ENCODE measurements at places on chromosomes 3 and 15.
A peak's percentile ranks its signal among the peaks of the same experiment; 100 is the strongest.

- no peak for DNase-seq
Observed at GRCh38 chr3:99256788-99257187, 355.3 kb upstream of the DCBLD2 start.

- no peak for DNase-seq
Observed at GRCh38 chr15:80951941-80952340, 37.7 kb downstream of the MESD start.

GRCh38 chr15:36347272-36347858 lies 232.1 kb upstream of the CDIN1 start:
- DNase-seq, result no peak

- DNase-seq, result no peak
Observed at GRCh38 chr3:62057339-62058047, 315.9 kb downstream of the FEZF2 start.

GRCh38 chr3:1092061-1092460 lies 763 bp upstream of the CNTN6 start:
- DNase-seq, result no peak

DNA sequence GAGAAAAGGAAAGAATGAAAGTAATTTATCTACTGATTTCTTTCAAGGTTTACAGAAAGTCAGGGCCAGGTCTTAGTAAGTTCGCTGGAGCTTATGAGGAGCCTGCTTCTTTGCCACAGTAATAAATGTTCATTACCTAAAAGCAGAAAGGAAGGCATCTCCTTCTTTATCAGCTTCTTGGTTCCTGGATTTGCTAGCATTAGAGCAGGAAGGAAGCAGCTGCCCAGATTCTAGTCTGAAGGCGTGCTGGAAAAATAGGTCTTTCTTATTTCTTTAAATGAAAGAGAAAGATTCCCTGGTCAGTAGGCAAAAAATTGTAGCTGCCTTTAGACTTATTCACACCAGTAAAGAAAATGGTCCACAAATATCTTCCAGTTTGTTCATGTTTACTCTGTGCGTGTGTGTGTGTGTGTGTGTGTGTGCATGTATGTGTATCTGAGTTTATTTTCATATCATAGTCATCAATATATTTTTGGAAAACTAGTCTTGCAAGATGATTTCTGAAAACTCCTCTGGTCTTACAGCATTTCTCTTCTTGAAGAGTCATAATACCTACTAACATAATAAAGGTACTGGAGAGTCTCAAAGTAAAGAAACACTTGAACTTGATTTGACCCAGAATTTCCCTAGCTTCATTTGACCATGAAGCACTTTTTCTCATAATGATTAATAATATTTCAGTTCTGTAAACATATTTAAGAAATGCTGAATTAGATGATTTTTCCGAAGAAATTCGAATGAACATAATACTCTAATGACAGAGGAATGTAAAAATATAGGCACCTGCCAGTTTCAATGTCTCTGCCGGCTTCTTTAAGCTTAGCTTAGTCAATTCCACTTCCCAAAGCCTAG lies 255.3 kb upstream of the ZPLD1 start:
- DNase-seq, result no peak

DNA sequence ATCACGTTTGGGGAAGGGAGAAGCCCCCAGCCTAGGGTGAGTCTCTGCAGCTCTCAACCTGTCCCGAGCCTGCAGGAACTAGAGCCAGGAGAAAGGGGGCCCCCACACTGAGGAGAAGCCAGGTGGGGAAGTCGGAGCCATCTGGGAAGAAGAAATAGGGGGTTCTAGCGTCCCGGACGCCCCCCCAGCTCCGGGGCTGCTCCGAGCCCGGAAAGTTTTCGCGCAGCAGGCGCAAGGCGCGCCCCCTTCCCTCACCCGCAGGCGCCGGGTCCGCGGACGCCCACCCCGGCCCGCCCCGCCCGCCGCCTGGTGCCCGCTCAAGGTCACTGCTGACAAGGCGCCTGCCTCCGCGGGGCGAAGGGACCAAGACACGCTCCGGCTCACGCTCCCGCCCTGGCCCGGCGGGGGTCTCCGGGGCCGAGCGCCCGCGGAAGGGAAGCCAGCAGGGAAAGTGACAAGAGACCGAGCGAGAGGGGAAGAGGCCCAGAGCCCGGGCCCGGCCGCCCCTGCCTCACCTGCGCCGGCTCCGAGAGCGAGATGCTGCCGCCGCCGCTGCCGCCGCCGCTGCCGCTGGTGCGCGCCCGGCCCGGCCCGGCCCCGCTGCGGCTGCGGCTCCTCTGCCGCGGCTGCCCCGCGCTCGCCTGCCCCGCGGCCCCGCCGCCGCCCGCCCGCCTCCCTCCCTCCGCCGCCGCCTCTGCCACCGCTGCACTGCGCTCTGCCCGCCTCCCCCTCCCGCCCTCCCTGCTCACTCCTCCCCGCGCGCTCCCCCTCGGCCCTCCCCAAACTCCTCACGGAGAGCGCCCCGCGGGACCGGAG lies 108.4 kb upstream of the SLC6A11 start:
- peak; percentile 59 for DNase-seq

DNA sequence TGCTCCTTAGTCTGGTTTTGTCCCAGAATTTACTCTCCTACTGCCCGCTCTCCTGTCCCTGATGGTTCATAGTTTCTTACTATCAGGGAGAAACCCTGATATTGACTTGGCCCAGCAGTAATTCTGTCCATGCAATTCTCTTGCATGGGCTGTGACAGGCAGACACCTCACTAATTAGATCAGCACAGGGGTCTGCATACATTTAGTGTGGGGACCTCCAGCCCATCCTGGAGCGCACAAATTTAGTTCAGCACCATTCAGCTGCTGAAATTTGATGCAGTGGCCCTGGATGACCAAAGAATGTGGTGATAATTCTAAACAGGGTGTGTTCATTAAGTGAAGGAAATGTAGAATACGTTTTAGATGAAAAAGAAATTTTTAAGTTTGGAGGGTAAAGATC lies 555.5 kb upstream of the TBL1XR1 start:
- DNase-seq, result no peak

DNA sequence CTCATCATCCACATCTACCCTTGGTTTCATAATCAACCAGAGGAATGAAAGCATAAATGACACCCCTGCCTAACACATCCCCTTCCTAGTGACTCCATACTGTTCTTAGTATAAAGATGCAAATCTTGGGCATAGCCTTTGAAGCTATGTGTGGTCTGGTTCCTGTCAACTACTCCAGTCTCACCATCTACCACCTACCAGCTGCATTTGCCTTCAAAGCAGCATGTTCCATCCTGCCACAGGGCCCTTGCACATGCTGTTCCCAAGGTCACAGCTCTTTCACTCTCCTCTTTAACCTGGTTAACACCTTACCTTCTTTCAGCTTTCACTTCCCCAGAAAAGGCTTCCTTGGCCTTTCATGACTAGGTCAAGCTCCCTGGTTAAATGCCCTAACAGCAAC lies 62.3 kb upstream of the ARHGEF3 start:
- no peak for DNase-seq

- DNase-seq, result no peak
Observed at GRCh38 chr3:31361371-31362273, 171.1 kb upstream of the STT3B start.

DNA sequence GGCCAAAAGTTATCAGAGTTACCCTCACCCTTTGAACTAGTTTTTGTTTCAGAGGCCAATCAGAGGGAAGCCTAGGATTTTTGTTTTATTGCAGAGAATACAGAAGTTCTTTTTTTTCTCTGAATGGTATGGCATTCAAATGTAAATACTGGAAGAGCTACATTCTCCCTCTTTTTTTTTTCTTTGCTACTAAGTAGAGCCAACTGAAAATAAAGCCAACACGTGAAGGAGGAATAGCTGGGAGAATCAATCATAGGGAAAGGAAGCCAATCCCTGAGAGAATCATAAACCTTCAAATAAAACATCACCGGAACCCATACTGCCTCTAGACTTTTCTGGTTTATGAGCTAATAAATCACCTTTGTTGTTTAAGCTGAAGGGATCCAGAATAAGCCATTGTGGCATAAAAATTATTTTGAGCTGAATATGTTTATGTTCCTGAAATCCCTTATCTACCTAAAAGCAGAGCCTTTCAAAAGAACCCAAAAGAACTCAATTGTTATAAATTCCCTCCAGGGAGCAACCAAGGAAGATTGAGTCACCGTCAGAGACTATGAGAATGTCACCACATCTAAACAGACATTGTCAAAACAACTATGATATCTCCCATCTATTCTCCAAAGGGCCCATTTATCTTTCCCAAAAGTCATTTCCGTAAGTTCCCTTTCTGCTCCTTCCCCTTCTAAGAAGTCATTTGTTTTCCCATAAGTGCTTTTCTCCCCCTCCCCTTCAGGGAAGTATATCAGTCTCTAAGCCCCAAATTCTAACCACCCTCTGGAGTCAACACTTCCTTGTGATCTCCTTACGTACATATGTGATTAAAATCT lies 3.8 kb upstream of the ZNF280D start:
- no peak for DNase-seq

DNA sequence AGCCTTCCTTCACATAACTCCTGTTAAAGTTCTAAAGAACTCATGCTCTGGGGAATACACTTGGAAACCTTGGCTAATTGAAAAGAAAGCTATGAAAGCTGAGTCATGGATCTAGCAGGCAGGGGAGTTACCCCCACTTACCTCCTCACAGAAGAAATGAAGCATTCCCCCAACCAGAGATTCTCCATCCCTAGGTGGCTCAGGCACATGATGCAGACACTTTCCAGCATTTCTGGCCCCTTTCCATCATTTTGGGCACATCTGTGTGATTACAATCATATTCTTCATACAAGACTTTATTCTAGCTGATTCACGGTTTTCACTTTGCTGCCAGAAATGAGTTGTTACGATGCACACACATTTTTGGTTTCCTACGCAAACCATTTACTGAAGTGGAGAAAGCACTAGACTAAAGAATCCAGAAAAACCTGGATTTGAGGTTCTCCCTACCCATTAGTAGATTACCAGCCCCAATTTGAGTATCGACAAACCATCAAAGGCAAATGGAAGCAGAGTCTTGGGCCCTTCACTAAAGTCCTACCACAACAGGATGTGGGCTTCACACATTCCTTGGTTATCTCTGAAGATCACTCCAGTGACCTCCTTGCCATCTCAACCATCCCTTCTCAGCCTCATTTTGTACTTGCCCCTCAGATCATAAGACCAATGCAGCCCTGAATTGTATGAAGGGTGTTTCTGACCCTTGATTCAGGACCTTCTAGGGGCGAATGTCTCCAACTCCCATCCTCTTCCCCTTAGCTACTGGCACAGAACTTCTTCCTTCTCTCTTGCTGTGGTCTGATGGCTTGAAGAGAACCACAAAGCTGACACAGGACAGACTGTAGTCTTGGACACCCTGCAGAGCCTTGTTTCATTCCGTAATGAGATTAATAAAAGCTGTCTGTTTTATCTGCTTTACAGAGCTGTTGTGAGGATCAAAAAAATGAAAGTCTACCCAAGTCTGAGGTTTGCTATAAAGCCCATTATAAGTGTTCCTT lies 42.5 kb upstream of the SNRK start:
- no peak for DNase-seq

DNA sequence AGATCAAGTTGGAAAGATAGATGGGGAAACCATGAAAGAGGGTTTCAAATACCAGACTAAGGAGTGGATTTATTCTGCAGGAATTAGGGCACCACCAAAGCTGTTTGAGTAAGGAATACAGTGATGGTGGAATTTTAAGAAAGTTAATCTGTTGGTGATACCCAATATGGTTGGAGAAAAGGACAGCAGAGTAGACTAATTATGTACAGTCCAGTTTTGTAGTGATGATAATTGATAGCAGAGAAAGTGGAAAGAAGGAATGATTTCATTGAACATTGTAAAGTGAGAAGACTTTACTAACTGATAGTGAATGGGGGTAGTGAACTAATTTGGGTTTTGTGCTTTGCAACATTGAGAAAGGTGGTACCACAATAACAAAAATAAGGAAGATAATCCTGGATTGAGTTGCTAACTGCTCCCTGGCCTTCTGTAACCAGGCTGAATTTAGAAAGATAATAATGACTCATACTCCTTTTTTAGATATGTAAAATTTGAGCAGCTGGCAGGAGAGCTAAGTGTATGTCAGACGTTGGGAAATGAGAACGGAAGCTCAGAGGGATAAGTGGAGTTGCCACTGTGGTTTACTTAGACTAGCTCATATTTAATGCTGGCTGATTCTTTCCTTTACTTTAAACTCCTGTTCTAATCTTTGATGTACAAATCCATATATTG lies 16.9 kb downstream of the TCAIM start:
- peak; percentile 22 for DNase-seq

DNA sequence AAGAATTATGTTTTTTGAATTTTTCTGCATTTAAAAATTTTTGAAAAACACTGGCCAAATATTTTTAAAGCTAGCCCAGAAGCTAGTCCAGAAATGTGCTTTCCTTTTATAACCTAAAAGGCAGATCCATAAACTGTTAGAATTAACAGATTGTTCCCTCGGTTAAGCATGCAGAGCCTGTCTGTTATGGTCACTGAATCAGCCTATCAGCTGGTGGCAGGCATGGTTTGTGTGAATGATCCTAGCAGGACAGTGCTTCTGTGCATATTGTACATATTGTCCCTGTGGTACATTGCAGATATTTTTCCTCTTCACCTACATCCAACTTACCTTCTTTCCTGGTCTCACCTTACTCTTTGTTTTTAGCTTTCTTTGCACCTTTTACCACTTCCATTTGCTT lies 53.3 kb downstream of the RARB start:
- no peak for DNase-seq

DNA sequence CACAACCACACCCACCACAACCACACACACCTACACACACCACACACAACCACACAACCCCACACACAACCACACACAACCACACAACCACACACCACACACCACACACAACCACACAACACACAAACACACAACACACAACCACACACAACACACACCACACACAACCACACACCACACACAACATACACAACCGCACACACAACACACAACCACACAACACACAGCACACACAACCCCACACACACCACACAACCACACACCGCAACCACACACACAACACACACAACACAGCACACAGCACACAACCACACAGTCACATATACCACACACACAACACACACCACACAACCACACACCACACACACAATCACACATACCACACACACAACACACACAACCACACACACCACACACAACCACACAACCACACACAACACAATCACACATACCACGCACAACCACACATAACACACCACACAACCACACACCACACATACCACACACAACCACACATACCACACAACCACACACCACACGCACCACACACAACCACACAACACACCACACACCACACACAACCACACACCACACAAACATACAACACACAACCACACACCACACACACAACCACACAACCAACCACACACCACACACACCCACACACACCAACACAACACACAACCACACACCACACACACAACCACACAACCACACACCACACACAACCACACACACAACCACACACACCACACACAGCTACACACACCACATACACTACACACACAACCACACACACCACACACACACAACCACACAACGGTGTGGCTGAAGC lies 23.7 kb downstream of the CPN2 start:
- no peak for DNase-seq

GRCh38 chr3:117665296-117665695 lies 955.7 kb downstream of the TUSC7 start:
- peak; percentile 74 for DNase-seq

DNA sequence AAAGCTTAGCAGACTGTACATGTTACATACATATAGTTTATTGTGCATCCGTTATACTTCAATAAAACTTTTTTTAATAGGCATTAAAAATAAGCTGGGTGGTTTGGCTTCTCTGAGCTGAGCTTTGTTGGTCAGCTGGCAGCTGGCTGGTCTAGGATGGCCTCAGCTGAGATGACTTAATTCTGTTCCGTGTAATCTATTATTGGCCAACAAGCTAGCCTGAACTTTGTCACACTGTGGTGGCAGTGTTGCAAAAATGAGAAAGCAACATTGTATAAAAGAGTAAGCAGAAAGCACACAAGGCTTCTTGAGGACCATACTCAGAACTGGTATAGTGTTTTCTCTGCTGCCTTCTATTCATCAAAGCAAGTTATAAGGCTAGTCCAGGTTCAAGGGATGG lies 45.2 kb downstream of the CGGBP1 start:
- no peak for DNase-seq

Measured in pancreas (tissue), 10 donors.